ENCODE measurements at places on chromosomes 12 and 14.

DNA sequence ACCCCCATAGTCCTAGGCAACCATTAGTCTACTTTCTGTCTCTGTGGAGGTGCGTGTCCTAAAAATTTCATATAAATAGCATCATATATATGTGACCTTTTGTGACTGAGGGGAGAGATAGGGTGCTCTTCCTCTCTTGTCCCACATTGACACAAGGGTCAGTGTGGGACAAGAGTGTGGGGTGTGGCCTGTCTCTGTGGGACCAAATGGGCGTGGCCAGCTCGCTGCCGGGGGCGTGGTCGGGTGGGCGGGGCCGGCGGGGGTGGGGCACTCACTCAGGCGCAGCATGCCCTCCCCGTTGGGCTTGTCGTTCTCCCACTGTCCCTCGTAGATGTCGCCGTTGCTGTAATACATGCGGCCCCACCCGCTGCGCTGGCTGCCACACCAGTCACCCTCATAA, 15.5 kb downstream of the MORN3 start:
- no peak for DNase-seq

GRCh38 chr14:33643426-33644181, 307.3 kb downstream of the EGLN3 start:
- DNase-seq: no peak

GRCh38 chr14:54650959-54651351, 84.0 kb downstream of the SAMD4A start:
- no peak for DNase-seq

DNA sequence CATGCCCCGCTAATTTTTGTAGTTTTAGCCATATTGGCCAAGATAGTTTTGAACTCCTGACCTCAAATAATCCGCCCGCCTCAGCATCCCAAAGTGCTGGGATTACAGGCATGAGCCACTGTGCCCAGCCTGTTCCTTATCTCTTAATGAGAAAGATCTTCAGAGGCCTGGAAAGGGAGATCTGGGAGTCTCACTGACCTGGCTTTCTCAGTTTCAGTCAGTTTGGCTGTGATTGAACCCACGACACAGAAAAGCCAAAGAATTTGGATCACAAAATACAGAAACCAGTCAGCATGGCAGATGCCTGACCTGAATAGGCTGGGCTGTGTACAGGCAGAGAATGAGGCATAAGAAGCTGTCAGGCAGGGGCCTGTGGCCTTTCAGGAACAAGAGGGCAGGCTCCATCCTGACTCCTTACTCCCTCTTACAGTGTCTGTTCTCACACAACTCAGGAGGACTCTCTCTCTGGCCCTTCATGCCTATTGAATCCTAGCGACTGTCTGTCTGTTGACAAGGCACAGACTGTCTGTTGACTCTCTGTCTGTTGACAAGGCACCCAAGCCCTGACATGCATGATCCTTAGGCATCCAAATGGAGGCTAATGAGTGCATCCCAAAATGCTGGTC, 366.5 kb upstream of the CCDC196 start:
- DNase-seq: no peak

GRCh38 chr14:65937079-65937959, 524.8 kb downstream of the FUT8 start:
- DNase-seq: no peak

GRCh38 chr14:101257551-101257950, 303.7 kb upstream of the DIO3 start:
- DNase-seq: no peak

- DNase-seq: no peak
Observed at GRCh38 chr12:130119241-130119861, 42.9 kb upstream of the FZD10 start.

- DNase-seq: no peak
Observed at GRCh38 chr12:132484183-132484890, 5.6 kb upstream of the FBRSL1 start.

DNA sequence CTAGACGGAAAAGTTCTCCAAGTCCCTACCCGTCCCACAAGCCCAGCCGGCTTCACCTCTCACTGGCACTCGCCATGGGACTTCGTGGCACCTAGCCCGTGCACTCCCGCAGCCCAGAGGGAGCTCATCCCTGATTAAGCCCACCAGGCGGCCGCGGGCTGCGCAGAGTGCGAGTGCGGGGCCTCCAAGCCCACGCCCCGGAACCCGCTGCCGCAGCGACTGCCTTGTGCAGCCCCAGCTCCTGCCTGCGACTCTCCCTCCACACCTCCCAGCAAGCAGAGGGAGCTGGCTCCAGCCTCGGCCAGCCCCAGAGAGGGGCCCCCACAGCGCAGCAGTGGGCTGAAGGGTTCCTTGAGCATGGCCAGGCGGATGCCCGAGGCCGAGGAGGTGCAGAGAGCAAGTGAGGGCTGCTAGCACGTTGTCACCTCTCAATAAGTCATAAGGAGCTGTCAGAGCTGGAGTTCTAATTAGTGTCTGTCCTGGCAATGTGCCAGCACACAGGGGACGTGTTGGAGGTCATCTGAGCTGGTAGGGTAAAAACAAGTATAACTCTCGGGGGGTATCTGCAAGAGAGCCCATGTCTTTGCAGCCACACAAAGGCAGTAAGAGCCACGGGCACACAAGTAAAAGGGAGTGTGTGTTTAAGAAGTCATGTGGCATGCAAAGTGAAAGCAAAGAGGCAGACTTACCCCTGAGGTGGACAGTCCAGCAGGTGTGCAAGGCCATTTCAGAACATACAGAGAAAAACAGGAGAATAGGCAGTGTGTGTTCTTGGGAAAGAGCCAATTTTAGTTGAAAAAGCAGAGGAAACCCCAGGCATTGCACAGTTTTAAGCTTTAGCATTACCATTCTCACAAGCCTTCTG, 27.1 kb upstream of the TMTC2 start:
- DNase-seq: no peak

DNA sequence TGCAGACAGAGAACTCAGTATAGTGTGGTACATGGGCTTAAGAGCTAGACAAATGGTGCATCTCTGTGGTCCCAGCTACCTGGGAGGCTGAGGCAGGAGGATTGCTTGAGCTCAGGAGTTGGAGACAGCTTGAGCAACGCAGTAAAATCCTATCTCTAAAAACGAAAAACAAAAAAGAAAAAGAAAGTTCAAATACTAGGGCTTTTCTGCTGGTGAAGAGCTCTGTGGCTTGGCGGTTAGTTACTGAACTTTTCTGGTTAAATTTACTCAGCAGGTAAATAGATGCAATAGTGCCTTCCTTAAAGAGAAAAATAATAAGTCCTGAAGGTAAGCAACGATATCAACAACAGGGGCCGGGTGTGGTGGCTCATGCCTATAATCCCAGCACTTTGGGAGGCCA, 31.4 kb upstream of the RAP1B start:
- DNase-seq: no peak

- no peak for DNase-seq
Observed at GRCh38 chr12:94327809-94328208, 131.9 kb downstream of the CEP83 start.

- no peak for DNase-seq
Observed at GRCh38 chr14:104169005-104169698, 30.8 kb downstream of the KIF26A start.

DNA sequence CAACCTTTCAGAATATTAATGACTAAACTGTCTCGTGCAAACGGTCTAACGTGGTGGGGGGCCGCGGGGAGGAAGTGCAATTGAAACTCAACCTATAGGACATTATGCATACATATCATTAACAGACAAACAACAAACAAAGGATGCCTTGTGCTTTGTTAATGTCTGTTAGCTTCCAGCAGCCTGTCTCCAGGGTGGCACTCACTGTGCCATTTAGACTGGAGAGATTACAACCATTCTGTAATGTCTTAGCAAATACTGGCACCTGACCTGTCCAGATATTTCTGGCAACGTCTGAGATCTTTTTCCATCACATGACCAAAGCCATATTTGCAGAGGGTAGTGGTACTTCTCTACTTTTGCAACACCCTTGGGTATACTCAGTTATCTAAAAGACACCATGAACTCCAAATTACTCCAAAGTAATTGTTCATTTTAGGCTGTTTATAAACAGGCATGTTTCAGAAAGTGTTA, 11.6 kb downstream of the BHLHE41 start:
- DNase-seq: peak; percentile 79

DNA sequence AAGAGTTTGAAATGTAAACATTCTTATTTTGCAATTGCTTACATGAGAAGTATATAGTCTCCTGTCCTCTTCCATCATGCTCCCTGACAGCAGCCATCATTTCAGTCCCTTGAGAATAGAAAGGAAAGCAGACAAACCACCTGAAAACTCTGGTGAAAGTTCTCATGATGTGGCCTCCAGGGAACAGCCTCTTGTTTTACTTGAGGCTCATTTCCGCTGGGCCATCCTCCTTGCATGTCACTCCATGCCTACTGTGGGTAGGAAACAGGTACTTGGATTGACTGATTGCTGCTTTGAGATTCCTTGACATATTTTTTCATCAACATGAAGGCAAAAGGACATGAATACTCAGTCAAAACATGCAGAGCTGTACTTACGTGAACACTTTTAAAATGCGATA, 6.0 kb downstream of the SYT1 start:
- no peak for DNase-seq

- DNase-seq: no peak
Observed at GRCh38 chr12:53652366-53652765, 23.5 kb downstream of the ATP5MC2 start.

DNA sequence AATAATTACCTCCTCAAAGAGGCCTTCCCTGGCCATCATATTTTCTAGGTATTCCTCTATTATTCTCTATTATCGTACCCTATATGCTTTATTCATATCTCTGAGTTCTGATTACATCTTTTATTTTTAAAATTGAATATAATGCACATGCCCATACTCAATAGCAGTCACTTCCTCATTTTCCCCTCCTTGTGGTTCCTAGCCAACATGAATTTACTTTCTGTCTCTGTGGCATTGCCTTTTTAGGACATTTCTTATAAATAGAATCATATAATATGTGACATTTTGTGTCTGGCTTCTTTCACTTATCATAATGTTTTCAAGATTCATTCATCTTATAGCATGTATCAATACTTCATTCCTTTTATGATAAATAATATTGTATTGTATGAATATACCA, 74.4 kb upstream of the TRHDE start:
- DNase-seq: no peak

GRCh38 chr12:3428631-3429030, 62.4 kb upstream of the PRMT8 start:
- no peak for DNase-seq

- DNase-seq: no peak
Observed at GRCh38 chr12:122722387-122722786, 5.8 kb upstream of the HCAR3 start.

DNA sequence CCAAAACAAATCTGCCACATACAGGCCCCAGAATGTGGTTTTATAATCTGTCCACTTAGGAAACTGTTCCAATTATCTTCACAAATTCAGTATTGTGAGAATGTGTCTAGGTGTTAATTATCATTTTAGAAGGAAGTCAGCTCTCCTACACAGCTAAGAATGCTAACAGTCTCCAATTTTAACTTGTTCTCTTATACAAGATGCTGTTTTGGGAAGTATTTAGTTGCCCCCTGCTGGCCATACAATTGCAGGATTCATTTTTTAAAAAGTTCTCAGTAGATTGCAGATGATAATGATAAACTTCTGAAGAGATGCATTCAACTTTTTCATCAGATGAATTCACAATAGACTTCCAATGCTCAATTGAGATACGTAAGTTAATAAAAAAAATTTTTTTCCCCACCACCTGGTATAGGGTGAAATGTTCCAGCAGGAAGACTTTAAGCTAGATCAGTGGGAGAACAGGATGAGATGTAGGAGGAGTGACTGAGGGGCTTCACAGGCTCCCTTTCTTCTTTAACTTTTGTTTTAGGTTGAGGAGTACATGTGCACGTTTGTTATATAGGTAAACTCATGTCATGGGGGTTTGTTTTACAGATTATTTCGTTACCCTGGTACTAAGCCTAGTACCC, 27.3 kb upstream of the OSBPL8 start:
- DNase-seq: no peak

DNA sequence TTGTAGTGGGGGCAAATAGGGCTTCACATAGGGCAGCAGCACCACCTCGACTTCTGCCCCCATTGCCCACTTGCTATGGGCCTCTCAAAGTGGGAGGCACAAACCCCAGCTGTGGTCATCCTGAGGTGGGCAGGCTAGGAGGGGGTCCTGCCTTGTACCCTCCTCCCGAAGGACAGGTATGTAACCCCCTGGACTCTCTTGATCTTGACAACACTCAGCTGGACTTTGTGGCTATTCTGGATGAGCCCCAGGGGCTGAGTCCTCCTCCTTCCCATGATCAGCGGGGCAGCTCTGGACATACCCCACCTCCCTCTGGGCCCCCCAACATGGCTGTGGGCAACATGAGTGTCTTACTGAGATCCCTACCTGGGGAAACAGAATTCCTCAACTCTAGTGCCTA, 8.0 kb downstream of the ARHGAP9 start:
- DNase-seq: no peak
